KG1 (cell line): ENCODE measurements at places on chromosomes 6 and 20.

GRCh38 chr20:3998998-3999397 lies 16.4 kb downstream of the RNF24 start:
- DNase-seq = no peak

DNA sequence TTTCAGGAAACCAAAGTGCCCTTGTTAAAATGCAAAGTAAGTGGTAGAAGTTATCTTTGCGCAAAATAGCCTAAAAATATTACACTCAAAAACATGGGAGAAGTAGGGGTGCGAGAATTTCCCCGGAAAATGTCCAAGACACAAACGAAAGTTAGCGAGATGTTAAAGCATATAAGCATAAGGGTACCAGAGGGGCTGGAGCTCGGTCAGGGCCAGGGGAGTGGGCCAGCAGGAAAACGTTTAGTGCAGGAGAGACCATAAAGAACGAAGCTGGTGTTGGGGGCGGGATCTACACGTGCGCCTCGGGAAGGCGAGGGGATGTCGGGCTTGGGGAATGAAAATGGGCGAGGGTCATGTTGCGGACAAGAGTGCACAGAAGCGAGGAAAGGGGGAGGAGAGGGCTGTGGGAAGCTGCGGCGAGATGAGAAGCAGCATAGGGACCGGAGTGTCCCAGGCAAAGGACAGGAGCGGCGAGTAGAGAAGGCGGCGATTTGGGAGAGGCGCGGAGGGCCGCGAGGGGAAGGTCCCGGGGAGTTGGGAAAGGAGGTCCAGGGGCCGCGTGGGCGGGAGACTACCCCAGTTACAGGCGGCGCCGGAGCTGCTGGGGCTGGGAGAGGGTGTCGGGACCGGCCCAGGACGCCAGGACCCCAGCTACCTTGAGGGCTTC lies 600 bp downstream of the XPO5 start:
- peak; percentile 29 for DNase-seq

DNA sequence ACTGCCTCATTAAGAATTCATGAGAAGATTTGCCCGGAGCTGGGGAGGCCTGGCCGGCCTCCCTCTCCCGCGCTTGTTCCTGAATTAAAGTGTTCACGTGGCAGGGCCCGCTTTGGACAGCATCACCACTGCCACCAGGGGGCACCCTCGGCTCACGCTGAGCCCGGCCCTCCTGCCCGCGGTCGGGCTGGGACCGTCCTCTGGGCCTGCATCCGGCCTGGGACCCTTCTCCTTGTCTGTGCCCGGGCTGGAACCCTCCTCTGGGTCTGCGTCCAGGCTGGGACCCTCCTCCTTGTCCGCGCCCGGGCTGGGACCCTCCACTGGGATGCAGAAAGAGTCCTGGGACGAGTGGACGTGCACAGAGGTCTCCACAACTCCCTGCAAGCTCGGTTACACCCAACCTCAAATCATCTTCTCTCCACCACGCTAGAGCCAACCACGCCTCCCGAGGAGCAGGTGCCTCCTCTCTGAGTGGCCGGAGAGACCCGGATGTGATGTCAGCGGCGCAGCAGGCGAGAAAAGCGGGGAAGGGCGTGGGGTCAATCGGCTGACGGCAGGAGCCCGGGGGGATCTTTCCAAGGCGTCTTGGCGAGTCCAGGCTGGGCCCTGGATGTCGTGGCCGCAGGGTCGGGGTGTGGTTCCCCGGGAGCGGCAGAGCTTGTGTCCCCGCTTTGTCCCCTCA lies 50.9 kb upstream of the DACT2 start:
- DNase-seq = peak; percentile 21

DNA sequence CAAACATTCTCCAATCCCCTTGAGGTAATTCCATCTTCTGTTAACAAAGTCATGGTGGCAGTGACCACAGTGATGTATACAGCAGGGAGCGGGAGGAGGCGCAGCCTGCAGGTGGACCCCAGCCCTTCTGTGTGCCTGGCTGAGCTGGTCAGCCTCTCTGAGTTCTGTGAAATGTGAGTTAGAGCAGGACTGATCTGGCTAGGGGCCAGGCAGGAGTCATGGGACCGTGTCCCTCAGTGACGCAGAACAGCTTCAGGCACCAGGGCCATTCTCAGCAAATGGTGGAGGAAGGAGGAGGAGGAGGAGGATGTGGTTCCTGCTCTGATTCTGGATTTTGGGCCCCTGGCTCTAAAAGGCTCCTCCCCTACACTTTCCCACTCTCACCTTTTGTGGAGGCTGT lies 6.9 kb downstream of the PHACTR3 start:
- DNase-seq = no peak

DNA sequence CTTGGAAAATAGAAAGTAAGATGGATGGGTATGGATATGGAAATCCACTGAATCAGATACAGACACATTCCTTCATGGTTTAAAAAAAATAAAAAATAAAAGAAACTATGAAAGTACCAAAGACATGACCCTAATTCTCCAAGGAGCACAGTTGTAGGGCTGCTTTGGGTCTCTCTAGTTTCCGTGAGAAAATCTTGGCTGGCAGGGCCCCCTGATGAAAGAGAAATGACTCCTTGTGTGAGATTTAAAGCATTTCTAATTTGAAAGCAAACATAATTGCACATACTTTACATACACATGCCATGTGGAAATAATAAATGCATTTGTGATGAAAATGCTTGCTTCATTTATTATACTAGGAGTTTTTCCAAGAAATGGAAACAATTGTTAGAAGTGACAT lies 593.9 kb upstream of the BTBD3 start:
- no peak for DNase-seq

DNA sequence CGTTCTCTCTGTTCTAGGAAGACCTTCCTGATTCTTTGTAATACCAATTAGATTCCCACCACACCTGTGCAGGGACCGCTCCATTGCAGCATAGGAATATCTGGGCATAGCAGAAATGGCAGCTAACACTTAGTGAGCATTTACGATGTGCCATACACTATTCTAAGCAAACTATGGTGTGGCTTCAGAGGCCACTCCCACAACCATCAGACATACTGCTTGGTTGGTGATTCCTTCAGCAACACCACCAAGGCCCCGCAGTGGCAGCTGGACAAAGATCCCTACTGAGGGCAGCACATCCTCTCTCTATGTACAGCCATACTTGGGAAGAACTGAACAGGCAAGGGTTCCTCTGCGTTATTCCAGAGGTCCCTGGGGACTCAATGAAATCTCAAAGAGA lies 6.2 kb downstream of the KCNK5 start:
- no peak for DNase-seq

- no peak for DNase-seq
These were observed 34.9 kb upstream of the HIVEP1 start for GRCh38 chr6:11977193-11977592.

DNA sequence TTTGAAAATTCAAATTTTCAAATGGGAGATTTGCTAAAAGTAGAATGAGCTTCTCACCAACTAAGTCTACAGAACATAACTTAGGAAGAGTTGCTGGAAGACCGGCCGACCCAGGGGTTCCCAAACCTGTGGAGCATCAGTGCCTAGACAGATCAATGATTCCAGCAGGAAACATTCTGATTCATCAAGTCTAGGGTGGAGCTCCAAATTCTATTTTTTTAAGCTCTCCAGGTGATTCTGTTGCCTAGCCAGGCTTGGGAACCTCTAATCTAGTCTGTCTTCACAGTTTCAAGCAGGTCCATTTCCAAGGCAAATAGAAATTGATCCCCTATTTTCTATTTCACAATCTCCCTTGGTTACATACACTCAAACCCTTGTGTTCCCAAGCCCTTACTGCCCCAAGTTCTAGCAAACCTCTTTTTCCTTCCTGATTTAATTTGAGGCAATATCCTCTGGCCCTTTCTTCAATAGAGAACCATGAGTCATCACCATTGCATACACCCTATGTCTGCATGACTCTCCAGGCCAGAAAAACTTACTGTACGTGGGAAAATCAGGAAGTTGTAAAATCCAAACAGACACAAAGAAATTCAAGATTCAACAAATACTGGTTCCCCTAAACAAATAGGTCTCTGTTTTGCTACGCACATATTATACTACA lies 8.9 kb downstream of the ATXN1 start:
- DNase-seq = no peak

DNA sequence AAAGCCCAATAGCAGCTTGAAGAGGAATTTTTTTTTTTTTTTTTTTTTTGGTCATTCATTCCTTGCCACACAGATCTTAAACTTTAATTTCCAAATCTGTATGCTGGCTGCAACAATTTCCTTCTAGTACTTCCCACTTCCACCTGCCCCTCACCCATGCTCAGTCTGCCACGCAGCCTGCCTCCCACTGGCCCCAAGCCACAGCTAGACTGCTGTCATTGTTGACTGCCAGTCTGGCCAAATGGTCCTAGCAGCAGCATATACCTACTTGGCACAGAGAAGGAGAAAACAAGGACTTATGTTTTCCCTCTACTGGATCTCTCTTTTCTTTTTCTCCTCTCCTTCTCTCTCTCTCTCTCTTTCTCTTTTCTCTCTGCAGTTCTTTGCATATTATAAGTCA lies 118.3 kb upstream of the HEY2 start:
- no peak for DNase-seq

DNA sequence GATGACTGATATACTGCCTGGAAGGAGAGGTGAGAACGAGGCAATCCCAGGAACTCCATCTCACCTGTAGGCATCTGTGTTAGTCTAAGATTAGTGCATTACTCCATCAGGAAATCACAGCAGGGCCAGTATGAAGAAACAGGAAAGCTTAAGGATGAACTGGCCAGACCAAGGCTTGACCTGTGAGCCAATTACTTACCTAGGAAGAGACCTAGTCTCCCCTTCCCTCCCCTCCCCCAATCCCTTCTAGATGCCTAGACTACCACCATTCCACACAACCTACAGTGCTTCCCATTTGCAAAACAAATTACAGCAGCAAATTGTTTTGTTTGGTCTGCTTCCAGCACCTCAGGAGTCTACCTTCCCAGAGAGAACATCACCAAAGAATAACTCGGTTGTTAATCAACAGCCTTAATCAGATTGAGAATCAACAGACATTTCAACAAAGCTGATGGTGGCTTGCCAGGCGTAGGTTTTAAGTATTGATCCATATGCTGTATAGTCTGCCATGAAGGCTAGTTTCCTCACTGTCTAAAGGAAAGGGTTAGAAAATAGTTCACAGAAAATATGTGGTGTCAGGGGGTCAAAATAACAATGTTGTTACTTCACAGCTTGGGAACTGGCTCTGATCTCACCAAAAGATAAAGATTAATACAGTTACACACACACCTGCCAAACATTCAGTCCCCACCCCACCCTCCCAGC lies 10.1 kb downstream of the PKHD1 start:
- no peak for DNase-seq

- DNase-seq = no peak
These were observed 36.4 kb downstream of the HLA-DPB1 start for GRCh38 chr6:33112148-33112547.

- DNase-seq = no peak
These were observed 1.4 kb downstream of the GMPR start for GRCh38 chr6:16239798-16240123.

GRCh38 chr6:84665401-84665800 lies 99.0 kb downstream of the TBX18 start:
- DNase-seq = no peak

DNA sequence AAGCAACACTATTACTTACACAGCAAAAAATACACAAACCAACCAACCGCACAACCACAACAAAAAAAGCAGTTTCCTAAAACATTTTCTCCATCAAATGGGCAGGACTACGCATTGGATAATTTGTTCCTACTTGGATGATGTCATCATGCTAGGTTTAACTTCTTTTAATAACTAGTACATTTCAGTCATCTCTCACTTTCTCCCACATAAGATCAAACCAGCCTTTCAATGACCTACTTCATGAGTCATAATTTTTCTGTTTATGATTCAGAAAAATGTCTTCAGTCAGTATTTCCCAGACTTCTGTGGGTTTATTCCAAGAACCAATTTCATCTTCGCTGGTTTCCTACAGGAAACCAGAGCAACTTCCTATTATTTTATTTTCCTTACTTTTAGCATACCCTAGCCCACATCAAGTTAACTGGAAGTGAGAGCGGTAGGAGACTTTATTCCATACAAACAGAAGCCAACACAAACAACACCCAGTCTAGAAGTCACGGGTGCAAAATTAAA lies 134.2 kb downstream of the GMDS start:
- DNase-seq = no peak

DNA sequence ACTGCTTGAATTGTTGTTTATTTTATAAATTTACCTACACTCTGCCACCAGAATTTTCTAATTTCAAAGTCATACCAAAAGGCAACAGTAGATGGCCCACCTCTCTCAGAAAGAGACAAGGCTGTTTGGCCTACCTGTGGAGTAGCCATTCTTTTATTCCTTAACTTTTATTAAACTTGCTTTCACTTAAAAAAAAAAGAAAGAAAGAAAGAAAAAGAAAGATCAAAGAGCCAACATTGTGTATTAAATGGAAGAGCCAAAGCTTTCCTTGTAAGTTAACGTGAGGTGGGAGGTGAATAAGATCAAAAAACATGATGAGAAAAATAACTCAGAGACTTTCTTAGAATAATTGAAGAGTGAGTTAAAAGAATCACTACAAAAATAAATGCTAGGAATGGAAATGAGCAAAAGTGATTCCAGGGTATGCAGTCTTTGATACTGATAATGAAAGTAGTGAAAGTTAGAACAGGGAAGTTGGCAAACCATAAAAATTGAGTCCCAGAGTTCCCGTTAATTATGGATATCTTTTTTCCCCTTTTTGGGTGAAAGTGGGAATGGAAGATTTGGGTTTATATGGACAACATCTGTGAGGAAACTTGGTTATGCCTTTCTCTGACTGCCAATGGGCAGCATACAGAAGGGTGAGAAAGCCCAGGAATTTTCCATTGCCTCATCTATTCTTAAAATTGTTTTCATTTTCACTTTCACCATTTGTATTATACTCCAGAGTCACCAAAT lies 35.9 kb upstream of the MYB start:
- DNase-seq = peak; percentile 33

DNA sequence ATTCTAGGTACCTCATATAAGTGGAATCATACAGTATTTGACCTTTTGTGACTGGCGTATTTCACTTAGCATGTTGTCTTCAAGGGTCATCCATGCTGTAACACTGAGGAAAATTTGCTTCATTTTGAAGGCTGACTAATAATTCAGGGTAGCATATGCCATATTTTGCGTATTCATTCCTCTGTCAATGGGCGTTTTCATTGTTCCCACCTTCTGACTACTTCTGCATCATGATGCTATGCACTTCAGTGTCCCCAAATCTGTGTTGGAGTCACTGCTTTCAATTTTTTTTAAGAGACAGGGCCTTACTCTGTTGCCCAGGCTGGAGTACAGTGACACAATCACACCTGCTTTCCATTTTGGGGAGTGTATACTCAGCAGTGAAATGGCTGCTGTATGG lies 51.6 kb downstream of the SYNDIG1 start:
- DNase-seq = no peak

DNA sequence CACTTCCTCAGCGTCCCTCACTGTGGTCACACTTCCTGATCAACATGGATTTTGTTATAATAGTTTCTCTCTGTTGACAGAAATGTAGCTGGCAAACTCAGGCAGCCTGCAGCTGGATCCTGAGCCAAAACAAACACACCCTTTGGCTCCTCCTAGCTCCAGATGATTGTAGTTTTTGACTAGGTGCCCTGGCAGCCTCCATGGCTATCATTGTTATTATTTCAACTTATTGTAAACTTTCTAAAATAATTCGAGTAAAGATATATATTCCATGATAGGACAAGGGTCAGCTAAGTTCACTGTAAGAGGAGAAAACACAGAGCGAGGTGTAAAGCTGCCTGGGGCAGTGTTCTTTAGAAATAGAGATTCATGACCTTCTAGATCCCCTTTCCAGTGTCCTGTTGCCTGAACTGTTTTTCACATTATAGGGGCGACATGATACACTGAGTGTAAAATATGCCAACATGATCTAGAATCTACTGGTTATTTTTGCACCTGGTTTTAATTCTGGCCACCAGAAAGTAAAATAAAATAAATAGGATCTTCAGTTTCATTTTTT lies 98.2 kb upstream of the HDGFL1 start:
- DNase-seq = no peak
